ENCODE measurements at places on chromosomes 16 and 17.

GRCh38 chr16:8950580-8951077, 13.1 kb downstream of the USP7 start:
- DNase-seq = peak; percentile 39

- no peak for DNase-seq
These were observed 566.4 kb upstream of the CDH11 start for GRCh38 chr16:65688301-65688700.

- peak; percentile 24 for DNase-seq
These were observed 69.9 kb downstream of the ABR start for GRCh38 chr17:1109606-1110540.

DNA sequence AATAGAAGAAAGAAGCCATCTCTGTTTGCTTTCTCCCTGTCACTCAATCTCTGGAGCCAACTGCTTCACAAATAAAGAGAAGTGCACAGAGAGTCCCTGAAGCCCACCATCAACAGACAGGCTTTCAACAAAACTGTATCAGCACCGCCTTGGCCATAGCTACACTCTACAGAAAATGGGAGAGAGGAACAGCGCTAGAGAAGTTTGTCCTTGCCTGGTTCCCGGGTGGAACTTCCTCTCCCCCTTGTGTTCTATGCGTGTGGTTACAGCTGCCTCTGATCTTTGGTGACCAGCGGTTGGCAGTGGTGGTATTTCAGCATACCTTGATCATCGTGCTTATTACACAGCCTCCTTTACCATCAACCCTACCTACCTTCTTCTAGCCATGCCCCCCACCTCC, 91.4 kb upstream of the CCL2 start:
- DNase-seq = peak; percentile 9

GRCh38 chr16:48280546-48280945, 33.2 kb upstream of the ABCC11 start:
- DNase-seq = no peak

DNA sequence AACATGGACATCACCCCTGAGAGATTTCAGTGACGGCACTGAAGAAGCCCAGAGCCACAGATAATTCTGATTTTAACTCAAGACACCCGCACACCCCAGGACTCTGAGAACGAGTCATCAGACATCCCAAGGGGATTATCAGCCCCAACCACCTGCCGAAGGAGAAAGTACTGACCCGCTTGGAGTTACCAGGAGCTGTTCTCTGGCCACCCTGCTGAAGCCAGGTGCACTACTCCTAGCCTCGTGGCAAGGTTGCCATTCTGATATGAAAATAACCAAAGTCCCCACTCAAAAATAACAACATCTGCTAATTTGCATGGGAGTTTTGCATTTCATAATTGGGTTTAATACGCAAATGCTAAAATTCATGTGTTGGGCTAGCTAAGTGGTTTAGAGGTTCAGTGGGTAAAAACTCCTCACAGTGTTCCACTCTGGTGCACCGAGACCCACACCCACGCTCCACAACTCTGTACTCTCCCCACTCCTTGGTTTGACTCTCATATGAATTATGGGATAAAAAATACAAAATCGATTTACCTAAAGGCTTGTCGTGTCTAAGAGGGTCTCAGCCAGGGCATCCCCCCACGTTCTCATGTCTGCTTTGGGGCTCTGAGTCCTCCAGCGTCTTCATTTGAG, 143.0 kb upstream of the NOL11 start:
- no peak for DNase-seq

DNA sequence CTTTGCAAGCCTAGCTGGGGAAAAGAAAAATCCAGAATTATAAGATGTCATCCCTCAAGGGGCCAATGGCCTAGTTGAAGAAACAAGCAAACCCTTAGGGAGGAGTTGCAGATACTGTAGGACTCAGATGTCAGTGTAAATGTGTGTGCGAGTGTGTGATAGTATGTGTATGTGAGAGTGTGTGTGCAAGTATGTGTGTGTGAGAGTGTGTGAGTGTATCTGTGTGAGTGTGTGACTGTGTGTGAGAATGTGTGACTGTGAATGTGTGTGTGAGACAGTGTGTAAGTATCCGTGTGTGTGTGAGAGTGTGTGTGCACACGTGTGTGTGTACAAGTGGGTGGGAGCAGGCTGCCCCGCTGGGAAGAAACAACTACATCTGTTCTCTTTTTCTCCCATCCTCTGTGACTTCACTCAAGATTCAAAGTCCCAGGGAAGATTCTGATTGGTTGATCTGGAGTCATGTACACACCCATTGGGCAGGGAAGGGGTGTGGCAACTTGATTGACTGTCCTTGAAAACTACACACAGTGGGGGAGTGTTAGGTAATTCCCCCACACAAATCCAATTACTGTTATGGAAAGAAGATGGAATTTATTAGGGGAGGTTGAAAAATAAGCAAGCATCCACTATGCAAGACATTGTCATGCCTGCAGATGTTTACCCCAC, 40.7 kb downstream of the IRX3 start:
- no peak for DNase-seq

DNA sequence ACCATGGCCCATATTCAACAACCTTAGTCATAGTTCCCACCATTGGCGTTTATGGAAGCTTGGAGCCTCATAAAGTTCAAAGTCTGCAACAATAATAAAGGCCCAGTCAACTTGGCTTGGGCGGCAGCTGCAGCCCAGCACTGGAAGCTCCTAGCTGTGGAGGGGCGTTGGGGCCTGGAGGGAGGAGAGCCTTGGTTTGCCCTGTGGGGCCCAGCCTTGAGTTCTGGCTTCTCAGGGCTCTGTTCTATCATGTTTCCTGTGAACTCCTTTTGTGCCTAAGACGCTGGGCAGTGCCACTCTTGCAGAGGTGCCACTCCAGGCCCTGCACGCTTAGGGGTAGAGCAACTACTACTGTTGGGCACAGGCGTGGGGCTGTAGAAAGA, 927 bp upstream of the ENGASE start:
- no peak for DNase-seq

DNA sequence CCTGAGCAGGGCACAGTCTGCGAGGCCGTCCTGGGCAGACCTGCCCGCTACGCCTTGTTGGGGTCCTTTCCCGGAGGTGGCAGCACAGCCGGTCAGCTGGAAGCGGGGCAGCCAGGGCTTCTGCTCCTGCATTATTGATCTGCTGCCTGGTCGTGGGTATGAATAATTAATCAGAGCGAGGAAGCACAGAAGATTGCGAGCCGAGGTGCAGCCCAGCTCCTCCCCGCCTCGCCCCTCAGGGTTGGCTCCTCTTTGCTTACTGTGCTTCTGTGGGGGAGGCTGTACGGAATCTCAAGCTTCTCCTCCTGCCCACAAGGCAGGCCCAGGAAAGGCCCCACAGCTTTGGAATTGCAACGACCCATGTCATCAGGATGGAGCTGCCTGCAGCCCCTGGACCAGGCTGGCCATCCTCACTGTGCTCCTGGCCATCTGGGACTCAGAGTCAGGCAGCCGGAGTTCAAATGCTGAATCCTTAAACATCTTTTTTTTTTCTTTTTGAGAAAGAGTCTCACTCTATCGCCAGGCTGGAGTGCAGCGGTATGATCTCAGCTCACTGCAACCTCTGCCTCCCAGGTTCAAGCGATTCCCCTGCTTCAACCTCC, 25.6 kb downstream of the TRARG1 start:
- DNase-seq = no peak

- no peak for DNase-seq
These were observed 26.8 kb downstream of the EFCAB5 start for GRCh38 chr17:29968271-29968670.

GRCh38 chr17:62680541-62681052, 53.1 kb downstream of the MRC2 start:
- no peak for DNase-seq

- DNase-seq = no peak
These were observed 757 bp downstream of the ORMDL3 start for GRCh38 chr17:39926588-39927100.

GRCh38 chr17:54859187-54859586, 41.5 kb upstream of the TOM1L1 start:
- no peak for DNase-seq

DNA sequence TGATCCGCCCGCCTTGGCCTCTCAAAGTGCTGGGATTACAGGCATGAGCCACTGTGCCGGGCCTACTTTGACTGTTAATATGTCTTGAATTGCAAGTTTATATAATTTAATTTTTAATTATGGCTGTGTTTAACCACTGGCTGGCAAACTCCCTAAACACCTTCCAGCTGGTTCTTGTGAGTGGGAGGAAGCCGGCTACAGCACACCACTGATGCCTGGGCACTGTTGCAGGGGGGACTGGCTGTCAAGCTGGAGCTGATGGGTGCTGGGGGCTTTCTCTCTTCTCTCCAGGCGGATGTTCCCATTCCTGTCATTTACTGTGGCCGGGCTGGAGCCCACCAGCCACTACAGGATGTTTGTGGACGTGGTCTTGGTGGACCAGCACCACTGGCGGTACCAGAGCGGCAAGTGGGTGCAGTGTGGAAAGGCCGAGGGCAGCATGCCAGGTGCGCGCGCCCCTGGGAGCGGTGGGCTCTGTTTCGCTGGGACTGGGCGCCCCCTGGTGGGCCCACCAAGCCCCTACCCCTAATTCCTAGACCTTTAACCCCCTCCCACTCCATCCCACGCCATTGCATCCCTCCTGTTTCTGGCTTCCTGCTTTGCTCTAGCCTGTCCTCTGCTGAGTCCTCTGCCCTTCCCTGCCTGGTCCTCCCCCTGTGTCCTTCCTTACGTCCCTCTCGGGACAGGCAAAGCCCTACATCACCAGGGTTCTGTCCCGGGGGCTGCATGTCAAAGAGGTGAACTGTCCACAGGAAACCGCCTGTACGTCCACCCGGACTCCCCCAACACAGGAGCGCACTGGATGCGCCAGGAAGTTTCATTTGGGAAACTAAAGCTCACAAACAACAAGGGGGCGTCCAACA, 9.5 kb downstream of the TBX21 start:
- DNase-seq = peak; percentile 10

- DNase-seq = no peak
These were observed 50.0 kb upstream of the CAPN15 start for GRCh38 chr16:477301-478157.

GRCh38 chr17:63949576-63950250, 17.6 kb upstream of the CD79B start:
- DNase-seq = no peak

- no peak for DNase-seq
These were observed 89.9 kb downstream of the IRF8 start for GRCh38 chr16:85988723-85989313.

GRCh38 chr17:50967795-50968194, 101.6 kb upstream of the TOB1 start:
- DNase-seq = peak; percentile 28

- DNase-seq = no peak
These were observed 118.7 kb upstream of the NUDT7 start for GRCh38 chr16:77603656-77604055.

DNA sequence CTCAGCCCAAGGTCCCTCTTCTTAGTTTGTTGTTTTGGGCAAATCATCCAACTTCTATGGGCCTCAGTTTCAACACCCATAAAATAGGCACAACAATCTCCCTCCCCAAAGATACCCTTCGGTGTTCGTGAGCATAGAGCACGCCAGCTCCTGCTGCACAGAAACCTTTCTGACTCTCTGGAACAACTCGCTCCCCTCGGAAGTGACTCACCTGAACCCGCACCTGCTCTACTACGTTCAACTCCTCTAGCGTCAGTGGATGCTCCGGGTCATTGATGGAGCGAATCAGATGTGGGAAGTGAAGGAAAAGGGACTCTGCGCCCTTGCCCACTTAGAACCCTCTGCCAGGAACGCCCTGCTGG, 445 bp downstream of the CIAO2B start:
- DNase-seq = no peak

- DNase-seq = peak; percentile 28
These were observed 646.1 kb downstream of the CDH11 start for GRCh38 chr16:64475627-64476351.

DNA sequence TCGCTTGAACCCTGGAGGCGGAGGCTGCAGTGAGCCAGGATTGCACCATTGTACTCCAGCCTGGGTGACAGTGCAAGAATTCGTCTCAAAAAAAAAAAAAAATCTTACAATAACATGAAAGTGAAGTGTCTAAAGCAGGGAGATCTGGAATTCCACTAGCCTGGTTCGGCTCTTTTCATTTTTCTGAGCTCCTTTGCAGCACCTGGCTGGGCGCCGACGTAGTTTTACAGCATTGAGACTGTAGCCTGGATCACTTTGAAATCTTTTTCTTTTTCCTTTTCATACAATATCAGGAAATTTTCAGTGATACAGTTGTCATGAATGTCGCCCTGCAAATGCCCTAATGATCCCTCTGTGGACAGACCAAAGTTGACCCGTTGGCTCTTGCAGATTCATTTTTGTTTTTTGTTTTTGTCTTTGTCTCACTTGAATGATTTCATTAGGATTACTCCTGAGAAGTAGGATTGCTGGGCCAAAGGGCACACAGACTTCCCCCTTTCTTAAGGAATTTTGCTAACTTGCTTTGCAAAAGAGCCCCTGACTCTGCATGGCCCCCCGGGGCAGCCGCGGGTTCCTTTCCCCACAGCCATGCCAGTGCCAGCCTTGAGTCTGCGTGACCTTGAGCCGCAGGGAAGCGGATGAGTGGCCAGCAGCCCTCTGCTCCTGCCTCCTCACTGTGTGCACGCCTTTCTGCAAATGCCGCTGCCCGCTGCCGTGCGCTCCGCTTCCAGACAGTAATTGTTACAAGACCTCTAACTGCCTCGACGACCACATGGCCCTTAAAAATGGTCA, 28.0 kb downstream of the CRISPLD2 start:
- no peak for DNase-seq

GRCh38 chr16:11611871-11612664, 25.3 kb upstream of the LITAF start:
- DNase-seq = no peak

Data from fibroblast of upper back skin (primary cell).